SHP77 (cell line): ENCODE measurements at places on chromosomes 3 and 15.

DNA sequence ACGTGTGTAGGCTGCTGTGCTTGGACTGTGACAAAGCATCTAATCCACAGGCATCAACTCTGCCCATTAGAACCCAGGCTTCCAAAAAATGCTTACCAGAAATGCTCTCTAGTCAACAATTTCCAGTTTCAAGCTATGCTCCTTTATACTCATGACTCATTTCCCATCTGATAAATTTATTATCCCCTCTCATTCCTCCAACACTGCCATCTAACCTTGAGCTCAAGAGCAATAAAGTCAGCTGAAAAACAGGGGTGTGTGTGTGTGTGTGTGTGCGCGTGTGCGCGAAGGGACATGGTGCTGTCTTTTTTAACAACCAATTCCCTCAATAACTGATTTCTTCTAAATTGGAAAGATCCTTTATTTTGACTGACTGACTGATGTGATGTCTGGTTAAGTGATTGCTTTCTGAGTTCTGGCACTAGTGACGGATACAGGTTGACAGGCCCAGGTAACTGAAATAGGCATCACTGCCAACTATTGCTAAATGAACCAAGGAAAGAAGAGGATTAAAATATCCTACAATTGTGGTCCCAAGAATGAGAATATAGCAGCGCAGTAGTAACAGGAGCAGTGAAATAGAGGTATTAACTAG lies 405.5 kb downstream of the ZNF385D start:
- no peak for DNase-seq

GRCh38 chr3:39961230-39961629 lies 151.8 kb downstream of the MYRIP start:
- no peak for DNase-seq

GRCh38 chr3:150451329-150452048 lies 43.4 kb downstream of the TSC22D2 start:
- DNase-seq: no peak

DNA sequence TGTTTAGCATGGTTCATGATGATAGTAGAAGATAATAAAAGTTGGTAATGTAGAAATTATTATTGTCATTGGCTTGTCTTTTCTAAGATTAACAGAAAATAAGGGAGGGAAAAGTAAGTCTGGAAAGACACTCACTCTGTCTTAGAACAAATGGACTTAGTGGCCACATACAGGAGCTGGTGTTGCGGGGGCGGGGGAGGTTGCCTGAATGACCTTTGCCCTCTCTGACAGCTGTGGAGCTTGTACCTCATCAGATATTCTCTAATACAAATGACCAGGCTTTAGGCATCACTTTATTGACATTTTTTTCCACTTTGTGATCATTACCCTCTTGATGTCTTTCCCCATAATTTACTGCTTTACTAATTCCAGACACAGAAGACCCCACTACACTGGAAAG lies 5.9 kb downstream of the TAGLN3 start:
- no peak for DNase-seq

- no peak for DNase-seq
Observed at GRCh38 chr15:58462547-58462946, 30.8 kb downstream of the LIPC start.

GRCh38 chr3:100706365-100706764 lies 2.9 kb upstream of the TFG start:
- DNase-seq: no peak

GRCh38 chr3:136925425-136926190 lies 32.2 kb upstream of the IL20RB start:
- DNase-seq: no peak

DNA sequence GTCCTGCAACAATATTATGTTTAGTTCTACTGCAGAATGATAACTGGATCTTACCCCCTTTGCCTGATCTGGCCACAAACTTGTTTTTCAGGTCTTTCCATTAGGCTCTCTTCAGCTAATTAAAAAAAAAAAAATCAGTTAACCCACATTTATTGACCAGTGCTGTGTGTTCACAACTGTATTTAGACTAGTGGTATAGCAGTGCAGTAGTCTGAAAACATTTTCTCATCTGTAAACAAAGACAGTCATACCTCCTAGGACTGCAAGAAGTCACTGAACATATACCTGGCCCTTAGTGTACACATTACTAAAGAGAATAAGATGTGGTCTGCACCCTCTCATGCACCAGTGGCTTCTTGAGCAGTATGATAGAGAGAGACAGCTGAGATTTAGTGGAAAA lies 22.5 kb downstream of the LPP start:
- no peak for DNase-seq

GRCh38 chr15:75981149-75981815 lies 30.9 kb downstream of the NRG4 start:
- no peak for DNase-seq

DNA sequence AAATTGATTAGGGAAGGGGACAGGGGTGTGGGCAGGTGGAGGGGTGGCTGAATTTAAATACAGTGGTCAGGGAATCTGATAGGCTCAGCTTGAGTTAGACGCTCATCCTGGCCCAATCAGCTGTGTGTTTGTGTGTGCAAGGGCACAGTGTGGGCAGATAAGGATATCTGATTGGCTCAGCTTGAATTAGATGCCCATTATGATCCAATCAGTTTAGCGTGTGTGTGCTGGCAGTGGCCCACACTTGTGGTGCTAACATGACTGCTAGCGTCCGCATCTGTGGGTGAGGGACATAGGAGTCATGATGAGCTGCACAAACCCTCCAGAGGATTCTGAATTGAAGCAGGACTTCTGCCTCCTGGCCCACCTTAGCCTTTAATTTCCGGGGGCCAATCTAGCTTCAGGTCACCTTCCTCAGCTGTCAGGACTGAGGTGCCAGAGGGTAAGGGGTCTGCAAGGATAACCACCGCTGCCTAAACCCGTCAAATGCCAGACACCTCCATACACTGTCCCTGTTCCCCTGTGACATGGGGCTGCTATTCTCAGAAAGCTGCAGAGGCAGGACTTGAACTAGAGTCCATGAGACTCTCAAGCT lies 97.3 kb downstream of the CORO2B start:
- DNase-seq: no peak

DNA sequence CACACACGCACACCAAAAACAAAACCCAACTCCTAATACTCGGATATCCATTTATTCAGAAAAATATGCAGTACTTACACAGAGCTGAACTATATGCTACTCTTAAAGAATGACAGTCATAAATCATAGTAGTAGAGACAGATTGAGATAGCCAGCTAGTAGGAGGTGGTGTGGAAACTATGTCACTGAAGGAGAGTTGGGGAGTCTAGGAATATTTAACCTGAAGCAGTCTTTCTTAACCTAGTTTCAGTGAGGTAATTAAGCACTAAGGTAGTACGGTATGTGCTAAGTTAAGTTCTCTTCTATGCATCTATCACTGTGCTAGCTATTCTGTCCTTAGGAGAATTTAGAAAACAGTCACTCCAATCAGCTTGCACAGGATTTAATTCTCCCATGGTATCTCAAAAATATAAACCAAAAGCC lies 54.2 kb downstream of the ANKRD28 start:
- no peak for DNase-seq

GRCh38 chr3:107861904-107862303 lies 228.9 kb downstream of the CD47 start:
- no peak for DNase-seq

DNA sequence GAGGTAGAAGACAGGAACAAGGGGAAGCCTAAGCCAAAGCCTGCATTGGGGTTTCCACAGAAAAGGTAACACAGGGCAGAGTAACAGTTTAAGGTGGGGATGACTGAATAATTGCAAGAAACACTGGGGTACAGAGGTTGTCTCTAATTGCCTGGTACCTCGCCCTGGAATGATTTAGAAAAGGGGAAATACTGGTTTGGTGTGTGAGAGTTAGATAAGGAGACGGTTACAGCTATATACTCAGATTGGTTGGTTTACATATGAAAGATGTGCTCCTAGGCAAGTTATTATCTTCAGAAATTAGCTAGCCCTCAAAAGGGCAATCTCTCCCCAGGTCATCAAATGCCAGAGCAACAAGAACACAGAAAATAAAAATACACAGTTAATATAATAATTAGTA lies 58.8 kb downstream of the SMARCC1 start:
- DNase-seq: no peak

GRCh38 chr3:138513090-138513843 lies 78.9 kb downstream of the ESYT3 start:
- DNase-seq: no peak

DNA sequence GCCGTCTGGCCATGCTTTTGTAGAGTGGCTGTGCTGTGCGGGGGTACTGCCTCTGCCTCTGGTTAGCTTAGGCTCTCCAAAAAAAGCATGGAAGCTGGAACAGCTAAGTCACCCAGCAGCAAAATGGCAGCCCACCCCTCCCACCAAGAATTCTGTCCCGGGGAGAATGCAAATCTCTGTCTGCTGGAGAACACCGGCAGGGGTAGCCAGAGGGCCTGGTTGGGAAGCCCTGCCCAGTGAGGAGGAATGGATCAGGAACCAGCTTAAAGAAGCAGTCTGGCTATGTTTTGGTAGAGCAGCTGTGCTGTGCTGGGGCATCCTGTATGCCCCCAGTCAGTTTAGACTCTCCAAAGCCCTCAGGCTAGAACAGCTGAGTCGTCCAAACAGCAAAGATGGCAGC lies 56.2 kb upstream of the PTPRG start:
- DNase-seq: no peak

DNA sequence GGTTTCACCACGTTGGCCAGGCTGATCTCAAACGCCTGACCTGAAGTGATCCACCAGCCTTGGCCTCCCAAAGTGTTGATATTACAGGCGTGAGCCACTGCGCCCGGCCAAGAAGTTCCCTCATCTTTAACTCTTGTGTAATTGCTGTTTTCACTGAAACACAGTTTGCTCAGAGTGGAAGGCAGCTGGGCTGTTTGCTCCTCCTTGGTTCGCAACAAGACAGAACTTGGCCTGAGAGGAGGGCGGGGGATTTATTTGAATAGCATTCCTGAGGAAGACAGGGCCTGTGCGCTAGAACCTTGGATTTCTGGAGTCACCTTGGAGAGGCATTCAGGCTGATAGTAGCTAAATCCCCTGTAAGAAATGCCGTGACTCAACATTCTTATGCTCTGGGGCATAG lies 226.7 kb upstream of the MCTP2 start:
- no peak for DNase-seq

GRCh38 chr15:75727851-75728715 lies 15.4 kb upstream of the CSPG4 start:
- DNase-seq: peak; percentile 34
